ENCODE measurements at places on chromosomes 5 and 9.

DNA sequence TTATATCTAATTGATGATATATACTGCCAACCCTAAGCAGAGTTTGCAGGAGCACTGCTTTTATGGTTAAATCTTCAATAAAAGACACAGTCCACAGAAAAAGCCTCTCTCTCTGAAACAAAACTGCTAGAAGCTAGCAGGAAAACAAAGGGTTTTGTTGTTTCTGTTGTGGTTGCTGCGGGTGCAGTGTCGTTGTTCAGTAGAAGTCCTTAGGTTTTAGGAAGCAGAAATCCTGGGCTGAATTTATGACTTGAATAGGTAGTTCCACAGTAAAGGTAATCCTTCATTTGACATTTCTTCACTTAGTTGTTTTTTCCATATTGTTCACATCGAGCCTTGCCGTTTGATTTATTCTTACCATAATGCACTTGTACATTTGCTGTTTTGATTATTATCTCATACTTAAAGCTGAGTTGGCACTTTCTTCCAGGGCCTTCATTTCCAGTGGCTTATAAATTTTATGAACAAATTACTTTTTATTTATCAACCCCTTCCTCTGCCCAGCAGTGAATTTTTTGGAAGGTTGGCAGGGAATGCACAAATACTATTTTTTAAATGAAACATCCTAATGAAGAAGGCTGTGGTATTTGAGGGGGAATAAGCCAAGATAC is 209.6 kb upstream of the SLC30A5 start:
- DNase-seq = no peak

DNA sequence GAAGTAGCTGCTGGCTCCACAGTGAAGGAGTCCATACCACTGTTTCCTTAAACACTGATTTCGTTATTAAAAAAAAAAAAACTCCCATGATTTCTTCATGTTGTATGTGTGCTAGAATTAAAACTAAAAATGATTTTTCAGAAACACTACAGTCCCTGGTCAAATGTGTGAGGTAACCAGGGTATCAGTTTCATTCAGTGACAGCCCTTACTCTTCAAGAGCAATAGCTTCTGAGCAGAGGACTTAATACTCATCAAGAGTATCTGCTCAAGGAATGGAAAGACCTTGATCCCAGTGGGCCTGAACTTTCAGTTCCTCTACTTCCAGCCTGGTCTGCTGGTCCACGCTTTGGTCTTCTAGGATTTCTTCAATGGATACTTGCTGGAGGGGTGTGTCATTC is 95.1 kb downstream of the BNC2 start:
- no peak for DNase-seq

- no peak for DNase-seq
Observed at GRCh38 chr5:158286827-158287226, 427.9 kb upstream of the CLINT1 start.

DNA sequence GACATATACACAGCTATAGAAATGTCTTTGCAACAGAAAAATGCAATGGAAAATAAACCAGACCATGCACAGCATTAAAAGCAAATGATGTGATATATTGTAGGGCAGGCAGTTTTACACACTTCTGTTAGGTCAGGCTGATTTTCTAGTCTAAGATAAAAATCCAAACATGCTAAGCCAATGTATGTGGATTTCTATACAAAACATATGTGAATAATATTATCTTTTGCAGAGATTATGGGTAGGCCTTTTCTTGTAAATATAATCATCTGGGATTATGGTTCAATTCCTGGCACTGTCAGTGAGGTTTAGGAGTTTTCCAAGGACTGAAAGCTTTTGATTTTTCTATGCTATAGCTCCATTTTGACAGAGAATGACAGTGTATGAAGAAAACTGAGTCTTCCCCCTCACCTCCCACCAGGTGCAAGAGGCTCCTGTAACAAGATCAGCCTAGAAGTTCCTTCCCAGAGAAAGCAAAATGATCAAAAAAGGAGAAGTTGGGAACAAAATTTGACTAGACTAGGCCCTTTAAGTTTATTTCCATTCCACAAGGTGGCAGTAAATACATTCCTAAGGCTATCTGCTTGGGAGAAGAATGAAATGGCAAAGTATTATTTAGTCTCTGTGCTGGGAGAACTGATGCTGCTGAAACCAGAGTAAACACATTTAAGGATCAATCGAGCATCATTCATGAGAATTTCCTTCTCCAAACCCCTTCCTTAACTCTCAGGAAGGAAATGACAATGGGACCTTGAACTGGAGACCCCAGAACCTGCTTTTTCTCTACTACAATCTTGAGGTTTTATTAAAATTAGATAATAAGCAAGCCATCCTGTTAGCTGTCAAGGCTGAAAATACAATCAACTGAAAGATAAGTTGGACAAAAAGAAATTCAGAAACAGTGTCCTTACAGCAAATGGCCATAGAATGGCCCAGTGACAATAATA is 133.0 kb upstream of the TUT7 start:
- DNase-seq = no peak

- no peak for DNase-seq
Observed at GRCh38 chr5:126967808-126968466, 62.4 kb downstream of the MARCHF3 start.

DNA sequence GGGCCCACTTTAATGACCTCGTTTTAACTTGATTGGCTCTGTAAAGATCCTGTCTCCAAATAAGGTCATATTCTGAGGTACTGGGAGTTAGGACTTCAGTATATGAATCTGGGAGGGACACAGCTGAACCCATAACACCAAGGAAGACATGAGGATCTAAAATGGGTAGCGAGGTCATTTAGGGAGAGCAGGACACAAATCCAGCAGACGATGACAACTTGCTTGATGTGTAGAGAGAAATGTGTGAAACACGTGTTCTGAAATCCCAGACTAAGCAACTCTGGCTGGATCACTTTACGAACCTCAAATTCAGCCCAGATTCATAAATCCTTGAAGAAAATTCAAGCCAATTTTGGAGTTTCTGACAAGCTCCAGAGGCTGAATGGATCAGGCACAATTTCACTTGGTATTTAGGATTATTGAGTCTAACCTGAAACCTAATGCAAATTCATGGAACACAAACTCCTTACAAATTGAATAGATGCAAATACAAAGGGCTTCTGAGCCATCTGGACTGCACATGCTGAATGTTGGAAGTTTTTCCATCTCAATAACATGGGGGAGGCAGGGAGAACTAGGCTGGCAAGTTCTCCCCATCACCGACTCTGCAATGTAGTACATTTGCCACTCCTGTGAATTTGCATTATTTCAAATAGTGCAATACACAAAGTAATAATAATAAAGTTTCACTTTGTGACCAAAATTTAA is 74.0 kb upstream of the SLC30A5 start:
- no peak for DNase-seq

- no peak for DNase-seq
Observed at GRCh38 chr5:174832025-174832424, 107.6 kb downstream of the MSX2 start.

DNA sequence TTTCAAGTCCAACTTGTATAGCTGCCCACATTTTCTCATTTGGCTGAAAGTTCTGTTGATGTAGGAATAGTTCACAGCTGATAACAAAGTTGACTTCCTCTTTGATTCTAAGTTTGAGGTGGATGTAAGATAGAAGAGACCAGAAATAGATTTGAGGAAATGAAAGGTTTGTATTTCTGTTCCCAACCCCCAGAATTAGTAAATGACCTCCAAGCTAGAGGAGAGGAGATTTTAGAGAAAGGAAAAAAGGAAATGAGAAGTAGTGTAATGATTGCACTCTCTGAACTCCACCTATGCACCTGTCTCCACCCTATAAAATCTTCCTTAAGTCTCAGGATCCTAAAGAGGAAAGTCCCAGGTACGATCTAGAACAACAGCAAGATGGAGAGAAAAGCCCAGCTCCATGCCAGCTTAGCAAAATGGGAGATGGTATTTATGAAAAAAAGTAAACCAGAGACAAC is 130.4 kb upstream of the POC5 start:
- no peak for DNase-seq

- no peak for DNase-seq
Observed at GRCh38 chr9:15578714-15579113, 25.9 kb downstream of the CCDC171 start.

Data from CD4-positive, alpha-beta T cell treated with Interleukin-15 for 4 hours (primary cell).